Cerebellar cortex (tissue), 1 donor: ENCODE measurements at places on chromosomes 1 and 21.

GRCh38 chr21:46598581-46599572 is 6.0 kb downstream of the S100B start:
- no peak for DNase-seq

DNA sequence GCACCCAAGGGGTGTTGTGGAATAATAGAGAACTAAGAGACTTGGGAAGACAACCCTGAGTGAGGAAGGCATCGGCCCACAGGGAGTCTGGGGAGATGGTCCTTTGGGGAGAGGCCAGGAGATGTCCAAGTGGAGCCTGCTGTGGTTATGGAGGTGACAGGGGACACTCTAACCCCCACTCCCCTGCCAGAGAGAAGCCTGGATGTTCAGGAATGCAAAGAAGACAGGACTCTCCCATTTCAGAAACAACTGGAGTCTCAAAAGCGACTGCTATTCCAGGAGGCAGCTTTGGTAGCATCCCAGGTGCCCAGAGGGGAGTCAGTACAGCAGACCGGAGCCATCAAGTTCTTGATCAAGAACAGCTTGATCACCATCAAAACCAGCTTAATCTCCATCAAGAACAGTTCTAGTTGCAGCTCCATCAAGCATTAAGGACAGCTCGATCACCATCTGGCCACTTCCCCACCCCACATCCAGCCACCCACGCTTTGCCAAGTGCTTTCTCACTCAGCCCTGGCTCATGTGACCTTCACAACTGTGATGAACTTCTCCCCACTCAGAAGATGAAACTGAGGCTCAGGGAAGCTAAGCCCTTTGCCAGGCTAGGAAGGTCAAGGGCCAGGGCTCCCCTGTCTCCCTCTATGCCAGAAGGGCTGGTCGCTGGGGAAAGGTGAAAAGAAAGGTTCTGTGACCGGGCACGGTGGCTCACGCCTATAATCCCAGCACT is 743 bp downstream of the CD52 start:
- DNase-seq = no peak

- DNase-seq = no peak
Measured at GRCh38 chr1:92315766-92316599, 17.1 kb downstream of the RPAP2 start.

DNA sequence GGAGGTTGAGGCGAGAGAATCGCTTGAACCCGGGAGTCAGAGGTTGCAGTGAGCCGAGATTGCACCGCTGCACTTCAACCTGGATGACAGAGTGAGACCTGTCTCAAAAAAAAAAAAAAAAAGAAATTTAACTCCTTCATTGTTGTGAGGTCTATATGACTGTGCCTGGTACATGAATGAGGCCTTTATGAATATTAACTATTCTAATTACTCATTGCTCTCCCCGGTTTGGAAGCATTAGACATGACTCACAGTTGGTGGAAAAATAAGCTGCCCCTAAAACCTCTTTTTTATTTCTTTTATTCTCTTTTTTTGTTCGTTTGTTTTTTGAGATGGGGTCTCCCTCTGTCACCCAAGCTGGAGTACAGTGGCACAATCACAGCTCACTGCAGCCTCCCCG is 3.3 kb downstream of the NPPB start:
- DNase-seq = no peak

DNA sequence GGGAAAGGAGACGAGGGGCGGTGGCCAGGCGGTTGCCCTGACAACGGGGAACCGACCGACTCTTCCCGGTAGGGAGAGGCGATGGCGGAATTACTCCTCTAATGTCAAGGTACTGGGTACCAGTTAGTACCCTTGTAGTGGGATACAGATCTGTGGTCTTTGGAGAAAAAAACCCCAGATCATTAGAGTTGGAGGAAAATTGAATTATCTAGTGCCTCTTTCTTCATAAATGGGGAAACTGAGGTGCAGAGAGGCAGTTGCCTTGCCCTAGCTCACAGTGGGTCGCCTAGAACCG is 545 bp upstream of the PEF1 start:
- no peak for DNase-seq

DNA sequence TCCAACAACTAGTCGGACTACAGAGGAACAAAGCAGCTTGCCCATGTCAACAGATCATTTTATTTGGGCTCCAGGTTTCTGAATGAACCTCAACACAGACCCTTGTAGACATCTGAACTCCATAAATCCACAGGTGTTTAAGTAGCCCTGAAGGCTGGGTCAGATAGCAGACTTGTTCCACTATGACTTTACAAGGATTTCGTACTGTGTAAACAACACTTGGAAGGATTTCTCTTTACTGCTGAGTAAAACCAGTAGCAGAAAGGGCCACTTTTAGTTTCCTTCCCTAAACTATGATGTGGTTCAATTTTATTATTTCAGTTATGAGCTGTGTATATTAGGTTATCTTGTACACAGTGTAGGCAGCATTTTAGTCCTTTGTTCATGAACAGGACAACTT is 316.4 kb upstream of the ADGRL2 start:
- no peak for DNase-seq

DNA sequence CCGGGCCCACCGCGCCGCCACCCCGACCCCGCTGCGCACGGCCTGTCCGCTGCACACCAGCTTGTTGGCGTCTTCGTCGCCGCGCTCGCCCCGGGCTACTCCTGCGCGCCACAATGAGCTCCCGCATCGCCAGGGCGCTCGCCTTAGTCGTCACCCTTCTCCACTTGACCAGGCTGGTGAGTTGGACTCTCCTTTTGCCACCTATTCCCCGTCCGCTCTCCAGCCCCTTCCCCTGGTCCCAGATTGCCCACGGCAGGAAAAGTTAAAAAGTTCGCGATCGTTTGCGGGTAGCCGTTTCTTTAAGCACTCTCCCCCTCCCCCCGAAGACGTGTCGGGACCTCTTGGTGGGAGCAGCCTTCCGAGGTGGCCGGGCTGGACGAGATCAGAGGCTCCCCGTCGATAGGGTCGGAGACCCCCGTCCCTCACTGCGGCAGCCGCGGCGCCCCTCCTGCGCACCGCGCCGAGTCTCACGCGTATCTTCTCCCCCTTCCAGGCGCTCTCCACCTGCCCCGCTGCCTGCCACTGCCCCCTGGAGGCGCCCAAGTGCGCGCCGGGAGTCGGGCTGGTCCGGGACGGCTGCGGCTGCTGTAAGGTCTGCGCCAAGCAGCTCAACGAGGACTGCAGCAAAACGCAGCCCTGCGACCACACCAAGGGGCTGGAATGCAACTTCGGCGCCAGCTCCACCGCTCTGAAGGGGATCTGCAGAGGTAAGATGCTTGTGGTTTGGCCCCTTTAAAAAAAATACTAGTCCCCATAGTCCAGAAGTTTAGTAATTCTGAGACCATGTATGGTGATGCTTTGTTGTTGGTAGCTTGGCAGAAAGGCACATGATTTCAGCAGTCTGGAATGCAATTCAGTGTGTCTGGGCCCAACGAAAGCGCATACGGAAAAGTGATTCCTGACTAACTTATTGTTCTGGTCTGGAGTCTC is 576 bp downstream of the CCN1 start:
- peak; percentile 41 for DNase-seq

DNA sequence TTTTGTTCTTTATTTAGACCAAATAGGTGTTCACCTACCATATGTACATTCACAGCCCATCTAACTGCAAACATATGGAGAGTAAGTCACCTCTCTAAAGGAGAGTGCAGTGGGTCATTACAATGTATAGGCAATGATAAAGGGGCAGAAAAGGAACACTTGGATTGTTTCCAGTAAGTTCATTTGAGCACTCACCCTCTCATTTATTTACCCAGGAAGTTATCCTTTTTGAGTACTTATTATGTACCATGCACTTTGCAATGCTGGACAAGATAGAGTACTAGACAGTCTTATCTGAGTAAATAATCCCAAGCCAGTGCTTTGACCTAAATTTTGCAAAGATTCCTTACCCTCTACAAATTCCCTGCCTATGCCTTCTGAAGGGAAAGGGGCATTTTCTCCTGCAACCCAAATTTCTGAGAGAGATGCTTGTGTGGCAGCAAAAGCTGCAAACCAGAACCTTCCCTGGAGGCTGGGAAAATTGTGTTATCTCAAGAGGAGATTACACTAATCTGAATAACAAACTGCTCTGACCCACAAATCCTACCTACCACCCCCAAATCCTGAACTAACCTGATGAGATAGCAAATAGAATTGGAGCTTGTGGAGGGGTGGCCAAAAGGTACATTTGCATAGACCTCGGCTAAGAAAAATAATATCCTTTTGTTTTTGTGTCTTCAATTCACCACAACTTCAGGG is 18.6 kb upstream of the RGS8 start:
- DNase-seq = no peak

- DNase-seq = peak; percentile 81
Measured at GRCh38 chr1:39132505-39133339, 71.8 kb upstream of the MACF1 start.
